ENCODE measurements at places on chromosomes 3 and 15.

DNA sequence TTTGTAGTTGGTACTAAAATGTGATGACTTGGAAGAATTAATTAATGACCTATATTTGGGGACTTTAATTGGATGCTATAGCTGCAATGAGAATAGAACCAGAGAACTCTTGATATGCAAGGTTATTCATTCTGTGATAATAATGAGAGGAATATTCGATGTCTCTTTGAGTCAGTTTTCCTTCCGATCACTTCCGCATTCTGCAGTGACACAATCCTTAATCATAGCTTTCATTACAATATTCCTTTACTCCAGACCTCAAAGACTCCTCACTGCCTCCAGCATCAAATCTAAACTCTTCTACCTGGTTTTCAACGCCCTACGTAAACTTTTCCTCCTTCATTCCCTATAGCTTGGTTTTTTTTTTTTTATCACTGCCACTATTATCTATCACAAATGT lies 21.6 kb downstream of the B3GNT5 start:
- no peak for DNase-seq

DNA sequence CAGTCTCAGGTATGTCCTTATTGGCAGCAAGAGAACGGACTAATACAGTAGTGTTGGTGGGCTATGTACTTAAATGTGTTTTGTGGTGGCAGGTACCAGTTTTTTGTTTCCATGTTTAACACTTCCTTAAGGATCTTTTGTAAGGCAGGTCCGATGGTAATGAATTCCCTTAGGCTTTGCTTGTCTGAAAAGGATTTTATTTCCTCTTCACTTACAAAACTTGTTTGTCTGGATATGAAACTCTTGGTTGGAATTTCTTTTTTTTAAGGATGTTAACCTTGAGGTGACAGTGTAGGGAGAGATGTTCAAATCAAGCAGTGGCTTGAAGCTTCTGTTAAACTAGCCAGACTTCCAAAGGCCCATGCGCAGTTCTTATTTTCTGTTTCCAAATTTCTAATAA lies 122.2 kb upstream of the FGF7 start:
- DNase-seq: no peak

DNA sequence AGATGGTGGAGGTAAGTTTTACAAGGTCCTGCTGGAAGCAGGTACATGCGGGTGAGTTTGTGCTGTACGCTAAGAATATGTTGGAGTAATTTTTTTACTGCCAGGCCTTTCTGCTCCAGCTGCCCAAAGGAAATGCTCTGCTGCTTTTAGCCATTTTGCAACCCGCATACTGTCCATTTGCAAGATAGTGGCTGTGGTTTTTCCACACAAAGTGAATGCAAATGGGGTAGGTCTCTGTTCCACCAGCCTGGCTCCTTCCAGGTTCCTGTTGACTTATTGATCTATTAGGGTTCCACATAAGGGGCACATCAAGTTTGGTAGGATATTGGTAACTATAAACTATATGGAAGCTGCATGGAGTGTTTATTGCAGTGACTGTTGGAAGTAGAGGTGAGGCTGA lies 227.1 kb downstream of the SI start:
- DNase-seq: no peak

GRCh38 chr3:116734243-116734642 lies 24.7 kb downstream of the TUSC7 start:
- no peak for DNase-seq

DNA sequence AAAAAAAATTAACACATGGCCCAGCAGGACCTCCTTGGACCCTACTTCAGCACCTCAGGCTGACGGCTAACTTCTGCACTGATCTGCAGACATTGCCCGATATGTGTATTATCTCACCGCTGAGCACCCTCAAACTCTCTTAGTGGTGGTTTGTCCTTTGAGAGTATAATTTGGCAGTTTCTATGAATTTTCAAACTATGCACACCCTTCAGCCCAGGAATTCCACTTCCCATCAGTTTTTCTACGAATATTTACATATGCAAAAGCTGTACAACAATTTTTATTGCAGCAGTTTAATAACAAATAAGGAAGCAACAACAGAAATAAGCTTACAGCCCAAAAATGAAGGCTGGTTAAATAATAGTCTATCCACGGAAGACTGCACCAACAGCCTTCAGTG lies 44.6 kb downstream of the HES1 start:
- no peak for DNase-seq

GRCh38 chr15:62770752-62771151 lies 271.8 kb upstream of the TPM1 start:
- no peak for DNase-seq

- no peak for DNase-seq
Measured at GRCh38 chr3:12461097-12461649, 23.1 kb upstream of the TSEN2 start.

Measured in lower lobe of right lung (tissue), 2 donors.